ENCODE measurements at places on chromosomes 1 and 21.

GRCh38 chr1:209661071-209661470 lies 8.8 kb upstream of the LAMB3 start:
- no peak for DNase-seq

- no peak for DNase-seq
Measured at GRCh38 chr1:103516693-103517092, 8.8 kb upstream of the RNPC3 start.

- no peak for DNase-seq
Measured at GRCh38 chr1:48051466-48052126, 54.4 kb upstream of the TRABD2B start.

- DNase-seq: no peak
Measured at GRCh38 chr1:108345776-108346531, 102.1 kb upstream of the NBPF4 start.

GRCh38 chr1:33497410-33497809 lies 25.0 kb downstream of the ZSCAN20 start:
- no peak for DNase-seq

- no peak for DNase-seq
Measured at GRCh38 chr1:17979815-17980214, 127.8 kb upstream of the IGSF21 start.

DNA sequence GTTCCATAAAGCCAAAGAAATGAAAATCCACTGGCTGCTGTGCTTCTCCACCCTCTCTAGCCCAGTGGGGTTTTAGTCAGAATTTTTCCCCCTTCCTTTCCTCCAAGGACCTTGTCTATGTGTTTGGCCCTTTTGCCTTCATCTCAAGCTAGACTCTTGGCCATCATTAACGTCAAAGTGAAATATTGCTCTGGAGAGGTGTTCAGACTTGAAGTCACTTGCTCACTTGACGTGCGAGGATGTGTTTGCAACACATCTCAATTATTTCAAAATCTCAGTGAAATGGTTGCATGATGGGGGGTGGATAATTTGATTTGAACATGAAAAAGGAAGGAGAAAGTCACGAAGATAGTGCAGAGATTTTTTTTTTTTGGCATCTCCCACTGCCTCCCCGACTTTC lies 13.6 kb downstream of the EVA1C start:
- no peak for DNase-seq

GRCh38 chr21:33064623-33065390 lies 5.1 kb upstream of the OLIG1 start:
- no peak for DNase-seq

DNA sequence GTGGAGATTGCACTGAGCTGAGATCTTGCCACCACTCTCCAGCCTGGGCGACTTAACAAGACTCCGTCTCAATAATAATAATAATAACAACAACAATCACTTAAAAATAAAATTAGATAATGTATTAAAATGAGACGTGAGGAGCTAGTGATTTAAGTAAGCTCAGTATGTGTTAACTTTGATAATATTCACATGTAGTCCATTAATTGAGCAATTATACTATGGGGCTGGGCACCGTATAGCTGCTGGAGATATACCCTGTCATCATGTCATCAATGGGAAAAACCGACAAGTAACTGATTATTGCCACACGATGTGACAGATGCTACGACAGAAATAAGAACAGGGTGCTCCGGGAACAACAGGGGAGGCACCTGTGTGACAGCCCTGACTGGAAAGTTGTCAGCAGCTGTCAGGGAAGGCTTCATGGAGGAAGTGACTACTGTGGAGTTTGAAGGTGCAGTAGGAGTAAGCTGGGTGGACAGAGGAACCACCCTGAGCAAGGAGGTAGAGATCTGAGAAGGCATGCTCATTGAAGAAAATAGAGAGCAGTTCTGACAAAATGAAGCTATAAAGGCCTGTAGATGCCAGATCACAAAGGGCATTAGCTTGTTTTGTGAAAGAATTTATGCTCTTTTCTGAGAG lies 924 bp upstream of the CAMSAP2 start:
- DNase-seq: no peak

DNA sequence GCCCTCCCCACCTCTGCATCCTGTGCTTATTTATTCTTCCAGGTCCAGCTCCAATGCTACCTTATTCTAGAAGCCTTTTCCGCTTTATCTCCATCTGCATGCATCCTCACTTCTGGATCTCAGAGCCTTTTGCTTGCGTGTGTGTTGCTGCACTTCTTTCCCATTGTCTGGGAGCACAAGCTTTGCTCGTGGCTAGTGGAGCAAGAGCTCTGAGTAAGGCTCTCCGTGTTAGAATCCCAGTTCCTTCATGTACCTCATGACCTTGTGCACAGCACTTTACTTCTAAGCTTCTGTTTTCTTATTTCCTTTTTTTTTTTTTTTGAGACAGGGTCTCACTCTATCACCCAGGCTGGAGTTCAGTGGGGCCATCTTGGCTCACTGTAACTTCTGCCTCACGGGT lies 140.0 kb upstream of the POU3F1 start:
- DNase-seq: no peak

DNA sequence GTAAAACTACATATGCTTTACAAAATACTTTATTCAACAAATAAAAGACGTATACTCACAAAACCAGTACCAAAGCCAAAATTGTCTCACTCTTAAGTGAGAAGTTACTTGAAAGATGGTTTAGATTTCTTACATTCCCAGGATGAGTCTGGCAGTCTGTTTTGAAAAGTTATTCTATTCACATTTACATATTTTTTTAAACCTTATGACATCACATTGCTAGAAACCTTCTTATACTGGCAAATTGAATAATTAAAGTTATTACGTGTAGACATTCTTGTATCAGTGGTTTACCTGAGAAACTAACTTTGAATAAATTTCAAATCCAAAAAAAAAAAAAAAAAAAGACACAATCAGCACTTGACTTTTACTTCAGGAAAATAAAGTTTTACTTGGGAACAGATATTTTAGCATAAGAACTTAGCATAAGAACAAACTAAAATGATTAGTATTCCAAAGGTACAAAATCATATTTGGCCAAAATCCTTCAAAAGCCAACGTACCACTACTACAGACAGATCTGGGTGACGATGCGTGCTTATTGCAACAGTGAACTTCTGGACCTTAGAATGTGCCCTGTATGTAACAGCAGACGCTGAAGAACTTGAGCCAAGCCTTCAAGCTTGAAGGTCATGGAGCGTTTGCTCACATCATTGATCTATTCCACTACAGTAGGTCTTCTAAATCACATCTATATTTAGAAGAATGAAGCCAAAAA lies 2.5 kb downstream of the CDC42BPA start:
- no peak for DNase-seq

GRCh38 chr1:56073614-56074006 lies 505.8 kb downstream of the PLPP3 start:
- no peak for DNase-seq

GRCh38 chr1:64540265-64540791 lies 70.4 kb downstream of the CACHD1 start:
- no peak for DNase-seq

DNA sequence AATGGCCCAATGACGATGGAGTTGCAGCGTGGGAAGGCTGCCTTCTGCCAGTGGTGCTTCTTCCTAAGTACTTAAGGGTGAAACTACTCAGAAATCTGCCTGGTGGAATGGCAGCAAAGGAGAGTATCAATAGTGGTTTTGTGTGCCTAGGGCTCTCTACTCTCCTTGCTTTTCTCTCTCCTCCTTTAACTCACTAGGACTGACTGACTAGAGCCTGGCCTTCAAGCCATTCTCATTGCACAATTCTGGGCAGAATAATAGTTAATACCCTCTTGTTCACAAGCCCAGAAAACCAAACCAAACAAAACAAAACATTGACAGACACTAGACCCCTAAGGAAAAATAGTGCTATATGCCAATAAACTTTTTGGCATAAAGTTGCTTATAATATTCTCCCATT lies 171.2 kb upstream of the PTGFR start:
- no peak for DNase-seq

- no peak for DNase-seq
Measured at GRCh38 chr1:98086796-98087441, 166.1 kb upstream of the DPYD start.

DNA sequence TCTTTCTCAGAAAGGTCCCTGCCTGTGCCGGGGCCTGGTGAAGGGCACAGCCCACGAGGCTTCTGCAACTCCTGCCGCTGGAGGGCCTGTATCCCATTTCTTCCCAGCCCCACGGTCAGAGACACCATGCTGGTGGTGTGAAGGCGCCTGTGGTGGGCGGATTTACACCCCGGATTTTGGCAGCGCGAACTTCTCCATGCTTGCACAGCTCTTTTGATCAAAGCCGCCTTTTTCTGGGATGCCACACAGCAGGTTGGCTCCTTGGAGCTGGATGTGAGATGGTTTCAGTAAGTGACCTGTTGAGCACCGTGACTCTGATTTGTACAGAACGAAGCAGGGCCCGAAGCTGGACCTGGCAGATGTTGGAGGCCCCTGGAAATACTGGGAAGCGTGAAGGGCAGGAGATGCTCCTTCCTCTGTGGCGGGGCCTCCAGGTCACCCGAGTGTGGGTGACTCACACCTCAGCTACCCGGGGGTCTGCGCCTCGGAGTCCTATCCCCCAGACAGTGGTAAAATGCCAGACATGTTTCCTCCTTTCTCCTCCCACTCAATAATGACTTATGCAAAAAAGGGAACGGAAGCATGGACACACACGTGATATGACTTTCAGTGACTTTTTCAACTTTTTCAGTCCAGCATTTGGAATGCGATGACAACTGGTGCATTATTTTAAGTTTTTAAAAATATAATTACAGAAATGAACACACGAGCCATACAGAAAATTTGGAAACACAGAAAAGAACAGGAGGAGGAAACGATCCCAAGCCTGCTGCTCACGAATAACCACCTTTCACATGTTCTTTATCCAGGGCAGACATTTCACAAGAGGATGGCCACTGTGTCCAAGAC lies 9.0 kb downstream of the UMODL1 start:
- DNase-seq: no peak

DNA sequence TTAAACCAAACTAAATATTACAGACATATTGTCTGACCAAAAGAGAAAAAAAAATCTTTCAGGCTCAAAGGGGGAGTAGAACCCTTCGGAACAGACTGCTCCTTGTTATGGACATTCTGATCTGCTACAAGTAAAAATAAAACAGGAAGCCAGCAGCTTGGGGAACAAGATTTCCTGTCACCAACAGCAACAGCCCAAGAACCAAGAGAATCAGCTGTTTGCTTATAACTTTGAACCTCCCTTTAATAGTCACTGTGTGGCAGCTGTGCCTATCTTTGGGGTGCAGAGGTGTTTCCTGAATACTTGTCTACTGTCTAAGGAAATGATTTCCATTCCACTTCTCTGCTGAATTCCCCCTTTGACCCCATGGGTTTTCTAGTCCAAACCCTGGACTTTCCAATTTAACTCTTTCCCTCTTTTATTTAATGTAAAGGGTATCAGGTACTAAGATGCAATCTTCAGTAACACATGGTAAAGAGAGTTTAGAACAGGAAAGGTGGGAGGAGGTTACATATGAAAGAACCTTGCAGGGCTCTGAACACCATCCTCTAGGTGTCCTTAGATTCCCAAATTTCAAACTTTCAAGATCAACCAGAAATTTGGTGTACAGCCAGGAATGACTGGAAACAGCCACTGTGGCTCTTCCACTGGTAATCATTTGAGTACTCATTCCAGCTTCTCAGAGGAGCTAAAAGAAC lies 38.6 kb downstream of the GPR3 start:
- DNase-seq: no peak

DNA sequence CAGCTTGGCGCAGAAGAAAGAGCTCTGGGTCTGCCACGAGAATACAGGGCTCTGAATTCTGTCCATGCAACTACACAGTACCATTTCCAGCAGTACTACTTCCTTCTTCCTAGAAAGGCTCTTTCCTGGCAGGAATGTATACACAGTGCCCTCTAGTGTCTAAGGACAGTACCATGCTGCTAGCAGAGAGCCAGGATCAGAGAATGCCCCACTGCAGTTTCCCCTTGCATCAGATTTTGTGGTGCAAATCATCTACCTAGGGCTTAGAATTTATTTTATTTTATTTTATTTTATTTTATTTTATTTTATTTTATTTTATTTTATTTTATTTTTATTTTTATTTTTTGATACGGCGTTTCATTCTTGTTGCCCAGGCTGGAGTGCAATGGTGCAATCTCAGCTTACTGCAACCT lies 50.8 kb downstream of the PAX7 start:
- no peak for DNase-seq

DNA sequence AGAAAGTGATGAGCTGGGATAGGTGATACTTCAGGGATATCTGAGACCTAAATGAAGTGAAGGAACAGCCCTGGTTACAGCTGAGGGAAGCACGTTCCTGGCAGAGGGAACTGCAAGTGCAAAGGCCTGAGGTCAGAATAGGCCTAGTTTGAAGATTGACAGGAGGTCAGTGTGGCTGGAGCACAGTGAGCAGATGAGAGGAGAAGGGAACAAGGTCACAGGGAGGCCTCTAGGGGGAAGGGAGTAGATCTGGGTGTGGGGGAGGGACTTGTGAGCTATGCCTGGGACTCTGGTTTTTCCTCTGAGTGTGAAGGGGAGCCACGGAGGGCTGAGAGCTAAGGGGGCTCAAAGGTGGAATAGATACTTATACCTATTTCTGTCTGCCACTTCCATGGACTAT lies 736.4 kb downstream of the MATN1 start:
- DNase-seq: no peak

DNA sequence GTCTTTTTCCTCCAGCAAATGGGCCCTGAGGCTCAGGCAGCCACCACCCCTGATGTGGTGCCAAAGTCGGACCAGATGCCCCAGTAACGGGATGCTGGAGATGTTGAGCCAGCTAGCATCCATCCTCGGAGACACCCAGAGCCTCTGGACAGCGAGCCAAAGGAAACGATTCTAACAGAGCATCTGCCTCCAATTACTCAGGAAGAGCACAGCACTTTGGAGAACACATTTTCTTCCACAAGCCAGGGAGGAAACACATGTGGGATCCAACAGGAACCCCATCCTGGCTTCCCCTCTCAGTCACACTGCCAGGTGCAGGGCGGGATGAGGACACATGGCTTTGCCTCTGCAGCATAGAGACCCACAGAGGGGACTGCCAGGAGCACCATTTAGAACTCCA lies 44.9 kb downstream of the C1orf198 start:
- DNase-seq: no peak

- no peak for DNase-seq
Measured at GRCh38 chr1:91684481-91685196, 184.0 kb downstream of the CDC7 start.

GRCh38 chr1:165441166-165441880 lies 3.6 kb downstream of the RXRG start:
- DNase-seq: no peak

Measured in cerebellar nuclear complex (tissue), 1 donor.